Activated CD4-positive, CD25-positive, alpha-beta regulatory T cell (primary cell): ENCODE measurements at places on chromosomes 16 and 17.

GRCh38 chr17:62690168-62690897 lies 62.9 kb downstream of the MRC2 start:
- DNase-seq = no peak

GRCh38 chr17:83162035-83162745 lies 82.8 kb downstream of the METRNL start:
- no peak for DNase-seq

DNA sequence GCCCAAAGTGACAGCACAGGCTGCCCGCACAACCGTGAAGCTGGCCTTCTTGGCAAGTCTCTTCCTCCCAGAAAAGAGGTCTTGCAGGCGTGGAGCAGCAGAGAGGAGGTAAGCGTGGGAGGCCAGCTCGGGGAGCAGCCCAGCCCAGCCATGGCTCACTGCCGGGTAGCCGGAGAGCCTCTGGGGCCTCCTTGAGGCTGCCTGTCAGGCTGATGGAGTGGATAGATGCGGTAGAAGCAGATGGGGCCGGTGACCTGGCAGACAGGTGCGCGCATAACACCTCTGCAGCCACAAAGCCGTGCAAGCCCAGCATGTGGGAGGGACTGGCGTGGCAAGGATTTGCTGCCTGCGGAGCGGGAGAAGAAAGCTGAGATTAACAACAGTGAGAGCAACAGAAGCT lies 17.1 kb upstream of the DOK4 start:
- no peak for DNase-seq

- DNase-seq = no peak
These were observed 81.4 kb downstream of the C17orf67 start for GRCh38 chr17:56752263-56752836.

GRCh38 chr17:307741-308507 lies 44.7 kb downstream of the RPH3AL start:
- DNase-seq = no peak

- no peak for DNase-seq
These were observed 5.9 kb downstream of the NLRC5 start for GRCh38 chr16:56995136-56995805.

DNA sequence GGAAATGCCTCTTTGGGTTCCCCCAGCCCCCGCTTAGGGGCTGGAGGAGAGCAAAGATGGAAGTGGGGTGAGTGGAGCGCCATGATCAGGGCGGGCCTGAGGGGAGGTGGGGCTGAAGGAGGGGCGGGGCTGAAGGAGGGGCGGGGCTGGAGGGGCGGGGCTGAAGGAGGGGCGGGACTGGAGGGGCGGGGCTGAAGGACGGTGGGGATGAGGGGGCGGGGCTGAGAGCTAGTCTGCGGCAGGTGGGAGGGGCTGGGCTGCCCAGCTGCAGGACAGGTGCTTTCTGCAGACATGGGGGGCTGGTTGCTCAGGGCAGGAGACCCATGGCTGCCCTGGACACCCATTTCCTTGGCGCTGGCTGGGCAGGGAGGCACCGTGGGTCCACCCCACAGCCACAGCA lies 39.1 kb upstream of the PABPN1L start:
- no peak for DNase-seq

DNA sequence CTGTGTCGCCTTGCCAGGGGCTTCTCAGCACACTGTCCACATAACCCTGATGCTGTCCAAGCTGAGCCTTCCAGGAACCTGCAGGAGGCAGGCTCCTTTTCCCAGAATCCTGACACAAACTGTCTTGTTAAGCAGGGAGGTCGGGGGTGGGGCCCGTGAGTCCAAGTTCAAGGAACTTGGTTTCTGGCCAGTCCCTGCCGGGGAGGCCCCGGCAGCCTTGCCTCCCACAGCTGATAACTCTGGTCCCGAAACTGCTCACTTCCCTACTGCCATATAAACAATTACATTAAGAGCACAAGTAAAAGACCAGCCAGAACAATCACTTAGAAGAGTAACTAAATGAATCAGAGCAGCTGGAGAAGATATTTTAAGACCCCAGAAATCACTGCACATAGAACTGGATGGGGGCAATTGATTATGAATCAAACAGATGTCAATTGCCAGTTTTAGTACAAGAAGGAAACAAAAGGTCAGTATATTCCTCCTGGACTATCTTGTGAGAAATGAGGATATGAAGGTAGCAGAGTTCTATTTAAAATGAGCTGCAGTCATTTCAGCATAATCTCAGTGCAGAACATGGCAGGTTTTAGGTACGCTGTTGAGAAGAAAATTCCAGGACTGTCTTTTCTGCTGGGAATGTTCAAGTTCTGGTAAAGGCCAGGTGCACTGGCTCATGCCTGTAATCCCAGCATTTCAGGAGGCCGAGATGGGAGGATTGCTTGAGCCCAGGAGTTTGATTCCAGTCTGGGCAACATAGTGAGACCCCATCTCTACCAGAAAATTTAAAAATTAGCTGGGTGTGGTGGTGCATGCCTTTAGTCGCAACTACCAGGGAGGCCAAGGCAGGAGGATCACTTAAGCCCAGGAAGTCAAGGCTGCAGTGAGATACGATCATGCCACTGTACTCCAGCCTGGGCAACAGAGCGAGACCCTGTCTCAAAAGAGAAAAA lies 169.8 kb downstream of the PITPNC1 start:
- no peak for DNase-seq
